ENCODE measurements at places on chromosomes 16 and 17. TPM values are rescaled to one million over a fixed set of nuclear protein-coding genes. Genes with fewer than 3 reads are reported as not detected.

DNA sequence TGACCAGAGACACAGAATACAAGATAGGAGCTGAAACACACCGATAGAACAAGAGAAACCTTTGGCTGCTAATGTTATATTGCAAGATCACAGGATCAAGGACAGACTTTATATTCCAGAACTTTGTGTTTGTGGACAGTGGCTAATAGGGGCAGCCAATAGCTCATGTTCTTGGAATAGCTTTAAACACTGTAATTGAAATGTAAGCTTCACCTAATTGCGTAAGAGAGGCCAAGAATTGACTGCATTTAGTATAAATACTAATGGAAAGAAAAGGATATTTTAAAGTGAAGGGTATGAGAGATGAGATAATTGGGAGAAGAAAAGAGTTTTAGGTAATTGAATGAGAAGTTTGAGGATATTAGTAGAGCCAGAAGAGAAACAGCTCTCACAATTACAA is 758.8 kb downstream of the CDH11 start:
- no peak for DNase-seq

ABCC12 gene
- polyA plus RNA-seq = not detected

DNA sequence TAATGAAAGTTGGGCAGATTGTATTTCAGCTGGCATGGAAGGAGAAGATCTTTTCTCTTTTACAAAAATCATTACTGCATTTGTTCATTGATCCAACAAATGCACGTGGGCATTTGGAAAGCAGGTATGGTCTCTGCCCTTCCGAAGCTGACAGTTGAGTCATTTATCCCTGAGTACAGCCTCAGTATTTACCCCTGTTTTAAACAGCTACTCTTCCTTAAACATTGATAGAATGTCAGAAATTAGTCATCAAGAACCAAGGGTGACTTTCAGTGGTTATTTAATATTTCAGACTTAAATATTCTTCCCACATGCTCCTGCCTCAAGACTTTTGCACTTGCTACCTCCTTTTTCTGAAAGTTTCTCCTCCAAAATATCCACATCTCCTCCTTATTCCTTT is 226.7 kb upstream of the HSBP1 start:
- DNase-seq = no peak

JUP gene
- polyA plus RNA-seq = 13.5 TPM

GPR139 gene
- not detected for polyA plus RNA-seq

DNA sequence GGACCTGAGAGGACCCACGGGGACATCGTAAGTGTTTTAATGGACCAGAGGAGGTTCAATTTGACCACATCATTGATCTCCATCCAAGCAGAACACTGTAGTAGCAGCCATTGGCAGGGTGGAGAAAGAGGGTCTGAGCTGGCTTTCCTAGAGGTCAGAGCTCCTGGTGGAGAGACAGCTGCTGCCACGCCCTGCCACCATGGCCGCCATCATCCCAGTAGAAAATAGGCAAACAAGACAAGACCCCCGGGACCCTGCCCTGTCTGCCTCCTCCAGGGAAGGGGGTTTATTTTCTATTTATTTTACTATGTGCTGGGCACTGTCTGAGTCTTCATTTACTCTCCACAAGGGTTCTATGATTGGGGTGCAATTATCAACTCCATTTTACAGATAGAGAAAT is 11.4 kb upstream of the ITGA3 start:
- no peak for DNase-seq

GRCh38 chr16:55189682-55190636 is 134.0 kb upstream of the IRX6 start:
- no peak for DNase-seq

DNA sequence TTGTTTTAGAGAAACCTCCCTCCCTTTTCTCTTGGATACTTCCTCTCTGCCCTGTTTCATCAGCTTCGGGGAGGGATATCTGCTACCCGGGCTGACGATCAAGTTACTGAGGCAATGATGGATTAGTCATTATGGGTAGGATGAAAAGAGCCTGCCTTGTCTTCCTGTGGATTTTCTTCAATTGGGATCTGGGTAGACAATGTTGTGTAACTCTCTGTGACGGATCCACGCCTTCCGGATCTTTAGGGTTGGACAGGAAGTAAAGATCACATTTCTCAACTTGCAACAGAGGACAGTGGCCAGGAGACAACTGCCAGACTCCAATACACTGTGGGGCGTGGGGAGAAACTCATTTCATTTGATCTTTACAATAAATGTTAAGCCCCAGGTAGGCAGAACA is 11.3 kb upstream of the CHST6 start:
- DNase-seq = no peak

- no peak for DNase-seq
Observed at GRCh38 chr17:871751-872519, 89.8 kb downstream of the MRM3 start.

Data from AG04450 (cell line).